Fibroblast of lung (primary cell): ENCODE measurements at places on chromosomes 5 and 9.

GRCh38 chr9:21927752-21928151 lies 66.4 kb downstream of the CDKN2A start:
- no peak overlapping the region for H3K4me3 ChIP-seq
- no peaks in the 10 kb centered on the region for H3K4me1 ChIP-seq
- DNase-seq: no peak
- no peaks in the 10 kb centered on the region for H3K27me3 ChIP-seq
- no peaks in the 10 kb centered on the region for H3K36me3 ChIP-seq
- H3K27ac ChIP-seq: no peak overlapping the region

DNA sequence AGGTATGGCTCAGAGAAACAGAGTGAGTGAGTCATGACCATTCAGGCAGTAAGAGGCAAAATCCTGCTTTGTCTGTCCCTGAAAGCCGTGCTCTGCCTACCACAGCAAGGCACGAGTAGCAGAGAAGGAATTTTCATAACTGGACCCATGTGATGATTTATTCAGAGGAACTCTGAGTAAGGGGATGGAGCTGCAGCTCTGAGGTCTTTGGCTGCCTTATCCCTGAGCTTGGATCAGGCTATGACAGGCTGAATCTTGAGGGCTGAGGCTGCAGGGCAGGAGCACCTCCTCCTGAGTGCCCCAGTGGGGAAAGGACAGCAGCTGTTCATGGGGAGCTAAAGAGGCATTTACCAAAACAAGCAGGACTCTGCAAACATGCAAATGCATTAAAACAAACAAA lies 183.4 kb downstream of the PAPPA start:
- peaks cover 3% of the 10 kb centered on the region for H3K36me3 ChIP-seq
- peaks cover 2% of the 10 kb centered on the region for H3K4me1 ChIP-seq
- DNase-seq: peak; percentile 24
- H3K4me3 ChIP-seq: no peak overlapping the region

GRCh38 chr9:18585996-18586395 lies 112.0 kb downstream of the ADAMTSL1 start:
- H3K4me1 ChIP-seq: no peaks in the 10 kb centered on the region
- H3K27me3 ChIP-seq: no peaks in the 10 kb centered on the region
- peak; percentile 56 for DNase-seq
- H3K36me3 ChIP-seq: no peaks in the 10 kb centered on the region
- H3K27ac ChIP-seq: no peak overlapping the region
- no peak overlapping the region for H3K4me3 ChIP-seq

DNA sequence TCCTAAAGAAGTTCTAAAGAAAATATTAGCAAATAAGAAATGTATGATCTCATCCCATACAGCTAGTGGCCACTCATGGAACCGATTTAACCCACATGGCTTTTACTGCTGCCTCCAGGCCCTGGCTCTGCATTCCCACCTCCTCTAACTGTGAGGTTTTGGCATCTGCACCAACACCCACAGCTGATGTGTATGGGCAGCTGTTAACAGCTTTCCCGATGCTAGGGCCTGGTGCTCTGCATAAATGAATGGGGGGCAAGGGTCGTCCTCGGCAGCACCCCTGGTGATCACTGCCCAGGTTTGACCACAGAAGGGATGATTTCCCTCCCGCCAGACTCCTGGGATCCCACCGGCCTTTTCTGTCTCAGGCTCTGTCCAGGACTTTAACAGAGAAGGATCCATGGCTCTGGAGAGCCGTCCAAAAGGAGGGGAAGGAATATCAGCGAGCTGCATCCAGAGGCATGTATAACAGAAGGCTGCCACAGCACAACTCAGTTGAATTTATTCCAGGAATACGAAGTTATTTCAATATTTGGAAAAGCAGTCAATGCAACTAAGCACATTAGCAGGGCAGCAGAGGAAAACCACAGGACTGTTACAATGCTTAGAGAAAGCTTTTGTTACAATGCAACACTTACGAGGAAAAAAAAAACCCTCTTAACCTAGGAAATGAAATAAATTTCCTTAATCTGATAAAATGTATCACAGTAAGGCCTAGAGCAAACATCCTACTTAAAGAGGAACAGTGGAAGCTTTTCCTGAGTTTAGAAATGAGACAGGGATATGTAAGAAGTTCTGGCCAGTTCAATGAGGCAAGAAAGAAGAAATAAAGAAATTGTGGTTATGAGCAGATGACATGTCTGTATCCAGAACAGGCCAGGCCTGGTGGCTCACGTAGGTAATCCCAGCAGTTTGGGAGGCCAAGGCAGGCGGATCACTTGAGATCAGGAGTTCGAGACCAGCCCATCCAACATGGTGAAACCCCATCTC lies 63.1 kb downstream of the NACC2 start:
- H3K4me1 ChIP-seq: no peaks in the 10 kb centered on the region
- no peak overlapping the region for H3K4me3 ChIP-seq
- no peaks in the 10 kb centered on the region for H3K27me3 ChIP-seq

- no peak overlapping the region for H3K27ac ChIP-seq
- no peaks in the 10 kb centered on the region for H3K36me3 ChIP-seq
- DNase-seq: peak; percentile 66
- no peaks in the 10 kb centered on the region for H3K27me3 ChIP-seq
- H3K4me1 ChIP-seq: peaks cover 8% of the 10 kb centered on the region
- H3K4me3 ChIP-seq: no peak overlapping the region
Observed at GRCh38 chr9:4979239-4979638, 5.8 kb upstream of the JAK2 start.

DNA sequence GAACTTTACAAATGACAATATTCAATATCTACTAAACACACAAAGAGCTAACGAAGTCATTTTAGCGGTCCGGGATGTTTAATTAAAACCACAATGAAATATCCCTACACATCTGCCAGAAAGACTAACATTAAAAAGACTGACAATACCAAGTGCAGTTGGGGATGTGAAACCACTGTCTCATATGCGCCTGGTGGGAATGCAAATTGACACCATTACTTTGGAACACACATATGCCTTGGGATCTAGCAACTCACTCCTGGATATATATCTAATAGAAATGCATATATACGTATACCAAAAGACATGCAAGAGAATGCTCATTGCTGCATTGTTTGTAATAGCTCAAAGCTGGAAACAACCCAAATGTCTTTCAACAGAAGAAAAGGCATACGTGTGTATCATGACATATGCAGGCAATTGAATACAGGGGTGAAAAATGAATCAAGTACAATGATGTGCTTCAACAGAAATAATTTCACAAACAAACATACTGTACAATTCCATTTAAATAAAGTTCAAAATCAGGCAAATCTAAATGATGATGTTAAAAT lies 153.3 kb downstream of the CARTPT start:
- H3K27ac ChIP-seq: no peak overlapping the region
- no peak for DNase-seq
- no peak overlapping the region for H3K4me3 ChIP-seq
- H3K27me3 ChIP-seq: peaks cover 1% of the 10 kb centered on the region
- no peaks in the 10 kb centered on the region for H3K36me3 ChIP-seq
- H3K4me1 ChIP-seq: no peaks in the 10 kb centered on the region

GRCh38 chr5:157539503-157540022 lies 36.0 kb downstream of the ADAM19 start:
- no peaks in the 10 kb centered on the region for H3K27me3 ChIP-seq
- H3K4me3 ChIP-seq: no peak overlapping the region
- H3K4me1 ChIP-seq: peaks cover 35% of the 10 kb centered on the region
- peak; percentile 39 for DNase-seq

GRCh38 chr5:175337680-175338079 lies 106.3 kb downstream of the DRD1 start:
- H3K27me3 ChIP-seq: no peaks in the 10 kb centered on the region
- H3K4me1 ChIP-seq: no peaks in the 10 kb centered on the region
- no peak for DNase-seq
- no peaks in the 10 kb centered on the region for H3K36me3 ChIP-seq
- no peak overlapping the region for H3K4me3 ChIP-seq

- no peaks in the 10 kb centered on the region for H3K4me1 ChIP-seq
- H3K36me3 ChIP-seq: no peaks in the 10 kb centered on the region
- no peak for DNase-seq
- H3K27me3 ChIP-seq: no peaks in the 10 kb centered on the region
- H3K27ac ChIP-seq: no peak overlapping the region
Observed at GRCh38 chr5:153835891-153836515, 202.7 kb downstream of the FAM114A2 start.

GRCh38 chr5:134521841-134522240 lies 3.6 kb upstream of the JADE2 start:
- peaks cover 4% of the 10 kb centered on the region for H3K4me1 ChIP-seq
- peaks cover 4% of the 10 kb centered on the region for H3K27me3 ChIP-seq
- no peaks in the 10 kb centered on the region for H3K36me3 ChIP-seq
- no peak overlapping the region for H3K4me3 ChIP-seq
- H3K27ac ChIP-seq: no peak overlapping the region

GRCh38 chr9:114002271-114002985 lies 75.7 kb downstream of the AMBP start:
- H3K4me3 ChIP-seq: no peak overlapping the region
- H3K4me1 ChIP-seq: no peaks in the 10 kb centered on the region
- DNase-seq: no peak

- peak overlapping the region; percentile 19 for H3K27ac ChIP-seq
- peaks cover 11% of the 10 kb centered on the region for H3K4me1 ChIP-seq
- H3K27me3 ChIP-seq: no peaks in the 10 kb centered on the region
Observed at GRCh38 chr5:43156388-43156787, 35.6 kb upstream of the NIM1K start.

GRCh38 chr5:141633871-141634561 lies 2.6 kb downstream of the HDAC3 start:
- H3K4me3 ChIP-seq: no peak overlapping the region
- peaks cover 2% of the 10 kb centered on the region for H3K4me1 ChIP-seq
- H3K27me3 ChIP-seq: no peaks in the 10 kb centered on the region

DNA sequence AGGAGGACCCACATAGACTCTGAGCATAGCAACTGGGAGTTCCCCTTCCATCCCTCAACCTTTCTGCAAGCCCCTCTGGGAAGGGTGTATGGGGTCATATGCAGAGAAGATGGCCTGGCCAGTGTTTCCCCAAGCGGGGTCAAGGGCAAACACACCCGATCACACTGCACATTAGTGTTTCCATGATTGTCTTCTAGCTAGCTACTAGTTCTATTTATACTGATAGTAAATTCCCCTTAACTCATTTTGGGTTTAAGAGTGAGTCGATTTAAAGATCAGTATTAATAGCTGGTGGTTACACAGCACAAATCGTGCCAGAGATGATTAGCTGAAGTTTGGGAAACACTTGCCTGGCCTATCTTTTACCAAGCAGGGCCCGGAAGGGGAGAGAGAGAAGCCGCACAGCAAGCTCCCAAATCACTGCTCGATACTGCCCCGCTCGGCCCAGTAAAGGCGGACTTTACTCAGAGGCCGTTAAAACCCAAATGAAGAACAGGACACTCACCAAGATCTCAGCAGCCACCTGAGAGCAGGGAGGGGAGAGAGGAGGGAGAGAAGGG lies 29.4 kb upstream of the TNIP1 start:
- no peak overlapping the region for H3K4me3 ChIP-seq
- no peak for DNase-seq
- no peaks in the 10 kb centered on the region for H3K27me3 ChIP-seq

- no peak for DNase-seq
- H3K36me3 ChIP-seq: no peaks in the 10 kb centered on the region
- no peaks in the 10 kb centered on the region for H3K4me1 ChIP-seq
Observed at GRCh38 chr9:89725271-89725670, 120.5 kb downstream of the GADD45G start.

DNA sequence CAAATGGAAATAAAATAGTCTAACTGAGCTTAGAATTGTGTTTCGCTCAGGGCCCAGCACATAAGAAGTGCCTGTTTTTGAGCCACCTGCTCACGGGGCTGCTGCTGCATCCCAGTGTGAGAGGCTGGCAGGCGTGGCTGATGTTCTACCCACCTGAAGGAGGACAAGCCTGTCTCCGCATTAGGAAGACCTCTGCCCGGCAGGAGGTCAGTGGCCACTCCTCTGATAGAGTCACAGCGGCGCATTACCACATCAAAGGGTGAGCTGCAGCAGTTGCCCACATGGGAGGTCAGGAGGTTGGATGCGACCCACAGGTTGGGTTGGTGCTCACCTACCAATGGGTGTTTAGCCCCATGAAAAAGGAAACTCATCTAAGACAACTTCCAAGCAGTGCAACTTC lies 3.7 kb upstream of the SLC6A7 start:
- no peaks in the 10 kb centered on the region for H3K4me1 ChIP-seq
- H3K27ac ChIP-seq: no peak overlapping the region
- no peaks in the 10 kb centered on the region for H3K36me3 ChIP-seq
- no peak for DNase-seq
- H3K27me3 ChIP-seq: peaks cover 69% of the 10 kb centered on the region

DNA sequence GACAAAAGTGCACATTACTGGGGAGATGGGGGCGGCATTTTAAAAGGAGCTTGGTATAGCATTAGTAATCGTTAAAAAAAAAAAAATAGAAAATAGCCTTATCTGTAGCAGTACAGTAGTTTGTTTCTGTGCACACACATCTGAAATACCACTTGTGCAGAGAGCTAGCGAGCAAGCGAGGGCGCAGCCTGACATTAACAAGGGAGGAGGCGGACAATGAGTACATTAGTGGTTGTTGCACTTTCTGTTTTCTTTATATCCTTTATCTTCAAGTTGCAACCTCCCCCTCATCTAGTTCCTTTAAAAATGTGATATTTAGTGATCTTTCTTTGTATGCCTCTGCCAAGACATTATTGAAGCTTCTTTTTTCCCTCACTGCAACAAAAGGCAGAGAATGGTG lies 880 bp upstream of the PTPDC1 start:
- DNase-seq: no peak
- no peaks in the 10 kb centered on the region for H3K27me3 ChIP-seq
- H3K36me3 ChIP-seq: no peaks in the 10 kb centered on the region
- peaks cover 4% of the 10 kb centered on the region for H3K4me1 ChIP-seq

- no peak overlapping the region for H3K4me3 ChIP-seq
- no peak for DNase-seq
- H3K4me1 ChIP-seq: no peaks in the 10 kb centered on the region
- no peaks in the 10 kb centered on the region for H3K27me3 ChIP-seq
- H3K36me3 ChIP-seq: no peaks in the 10 kb centered on the region
Observed at GRCh38 chr5:111256128-111256527, 31.9 kb downstream of the CAMK4 start.

DNA sequence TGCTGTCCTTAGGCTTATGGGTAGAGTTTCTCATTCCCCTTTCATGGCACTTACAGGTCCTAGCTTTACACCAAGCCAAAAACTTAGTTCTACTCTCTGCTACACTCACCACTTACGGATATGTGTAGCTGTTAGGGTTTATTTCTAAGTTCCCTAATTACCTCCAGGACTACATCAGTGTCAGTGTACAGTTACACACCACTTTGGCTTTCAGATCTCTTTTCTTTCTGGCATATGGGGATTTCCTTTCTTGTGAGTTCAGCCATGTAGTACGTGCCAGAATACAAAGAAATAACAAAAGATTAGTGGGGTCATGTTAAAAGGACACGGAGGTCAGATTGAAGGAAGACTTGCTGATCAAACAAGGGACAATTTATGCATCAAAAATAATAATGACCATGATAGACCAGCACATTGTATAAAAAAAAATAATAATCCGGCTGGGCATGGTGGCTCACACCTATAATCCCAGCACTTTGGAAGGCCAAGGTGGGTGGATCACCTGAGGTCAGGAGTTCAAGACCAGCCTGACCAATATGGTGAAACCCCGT lies 41.8 kb downstream of the LYRM7 start:
- no peaks in the 10 kb centered on the region for H3K36me3 ChIP-seq
- no peak overlapping the region for H3K27ac ChIP-seq
- H3K27me3 ChIP-seq: no peaks in the 10 kb centered on the region
- H3K4me3 ChIP-seq: no peak overlapping the region
- no peak for DNase-seq

- H3K27ac ChIP-seq: no peak overlapping the region
- no peaks in the 10 kb centered on the region for H3K4me1 ChIP-seq
- no peak for DNase-seq
- H3K4me3 ChIP-seq: no peak overlapping the region
Observed at GRCh38 chr5:151434570-151435237, 12.7 kb upstream of the SLC36A1 start.
